ENCODE measurements at places on chromosomes 1 and 21.

DNA sequence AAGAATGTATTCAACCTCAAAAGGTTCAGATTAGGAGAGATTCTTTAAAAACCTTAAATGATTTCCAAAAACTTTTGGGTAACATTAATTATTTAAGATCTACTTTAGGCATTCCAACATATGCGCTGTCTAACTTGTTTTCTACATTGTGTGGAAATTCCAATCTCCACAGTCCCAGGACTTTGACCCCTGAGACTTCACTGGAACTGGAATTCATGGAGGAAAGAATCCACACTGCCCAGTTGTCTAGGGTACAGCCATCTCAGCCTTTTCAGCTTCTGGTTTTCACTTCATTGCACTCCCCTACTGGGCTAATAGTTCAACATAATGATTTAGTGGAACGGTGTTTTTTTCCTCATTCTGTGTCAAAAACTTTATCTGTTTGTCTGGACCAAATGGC is 161.5 kb downstream of the IER5 start:
- no peak for DNase-seq

- no peak for DNase-seq
Measured at GRCh38 chr1:228408869-228409805, 2.5 kb upstream of the TRIM11 start.

DNA sequence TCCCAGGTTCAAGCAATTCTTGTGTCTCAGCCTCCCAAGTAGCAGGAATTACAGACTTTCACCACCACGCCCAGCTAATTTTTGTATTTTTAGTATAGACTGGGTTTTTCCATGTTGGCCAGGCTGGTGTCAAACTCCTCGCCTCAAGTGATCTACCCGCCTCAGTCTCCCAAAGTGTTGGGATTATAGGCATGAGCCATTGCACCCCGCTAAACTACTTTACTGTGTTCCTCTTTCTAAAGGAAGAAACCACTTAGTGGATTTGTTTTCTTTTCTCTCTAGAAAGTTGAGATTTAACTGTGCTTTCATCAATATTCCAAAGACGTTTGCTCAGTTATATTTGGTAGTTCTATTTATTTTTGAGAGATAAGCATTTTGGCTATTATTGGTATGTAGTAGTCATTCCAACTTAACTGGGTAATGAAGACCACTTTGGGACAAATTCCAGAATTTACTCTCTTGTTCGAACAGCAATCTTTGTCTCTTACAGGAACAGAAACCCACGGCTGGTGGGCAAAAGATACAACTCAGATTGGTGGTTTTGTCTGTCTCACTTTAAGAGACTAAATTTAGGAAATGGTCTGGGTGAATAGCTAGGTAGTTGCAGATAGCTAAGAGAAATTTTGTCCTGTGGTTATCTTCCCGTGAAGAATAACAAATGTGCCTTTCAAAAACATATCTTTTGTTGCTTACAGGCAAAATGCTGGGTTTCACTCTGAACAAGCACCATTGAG is 103.5 kb upstream of the CD55 start:
- no peak for DNase-seq

- DNase-seq = no peak
Measured at GRCh38 chr1:44497422-44498170, 92.5 kb downstream of the RNF220 start.

GRCh38 chr1:48889082-48889481 is 112.4 kb upstream of the BEND5 start:
- no peak for DNase-seq

DNA sequence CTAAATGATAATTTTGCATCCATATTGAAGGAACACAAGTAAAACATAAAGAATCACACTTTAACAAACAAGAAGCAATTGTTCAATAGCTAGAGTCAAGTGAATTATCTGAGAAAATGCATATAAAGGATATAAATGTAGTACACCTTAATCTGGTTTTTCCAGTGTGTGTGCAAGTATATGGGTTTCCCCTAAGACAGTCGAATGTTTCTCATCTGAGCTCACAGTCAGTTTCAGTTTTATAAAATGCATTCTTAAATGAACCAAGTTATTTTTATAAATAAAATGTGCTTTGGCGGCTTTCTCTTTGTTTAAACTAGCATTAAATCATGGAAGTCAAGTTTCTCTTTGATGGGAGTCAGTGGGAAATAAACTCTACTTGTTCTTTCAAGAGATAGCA is 125.9 kb downstream of the PTPRC start:
- DNase-seq = no peak

DNA sequence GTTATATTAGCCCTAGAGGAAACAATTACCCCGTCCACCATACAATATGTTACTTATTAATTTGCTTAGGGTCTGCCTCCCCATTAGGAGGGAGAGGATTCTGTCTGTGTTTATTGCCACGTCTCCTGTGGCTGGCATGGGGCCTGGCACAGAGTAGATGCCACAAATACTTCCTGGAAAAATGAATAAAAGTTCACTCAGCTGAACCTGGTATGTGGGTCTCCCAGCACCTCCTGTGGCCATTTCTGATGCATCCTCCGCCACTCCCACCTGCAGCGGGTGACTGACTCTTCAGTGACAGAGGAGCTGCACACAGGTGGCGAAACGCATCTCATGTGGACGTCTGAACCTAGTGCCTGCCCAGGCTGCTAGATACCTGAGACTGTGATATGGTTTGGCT is 112.7 kb downstream of the CLIC6 start:
- no peak for DNase-seq

DNA sequence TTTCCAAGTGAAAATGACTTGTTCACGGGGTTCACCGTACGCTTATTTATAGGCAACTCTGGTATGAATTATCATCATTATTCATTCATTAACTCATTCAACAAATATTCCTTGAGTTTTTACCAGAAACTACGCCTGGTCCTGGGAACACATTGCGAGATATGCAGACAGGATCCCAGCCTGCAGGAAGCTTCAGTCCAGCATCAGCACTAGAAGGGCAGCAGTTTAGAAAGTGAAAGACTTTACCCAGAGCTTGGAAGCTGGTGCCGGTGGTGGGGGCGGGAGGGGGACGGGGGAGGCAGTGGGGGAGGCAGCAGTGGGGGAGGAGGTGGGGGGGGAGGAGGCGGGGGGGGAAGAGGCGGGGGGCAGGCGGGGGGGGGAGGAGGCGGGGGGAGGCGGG is 55.9 kb downstream of the SETD4 start:
- no peak for DNase-seq

DNA sequence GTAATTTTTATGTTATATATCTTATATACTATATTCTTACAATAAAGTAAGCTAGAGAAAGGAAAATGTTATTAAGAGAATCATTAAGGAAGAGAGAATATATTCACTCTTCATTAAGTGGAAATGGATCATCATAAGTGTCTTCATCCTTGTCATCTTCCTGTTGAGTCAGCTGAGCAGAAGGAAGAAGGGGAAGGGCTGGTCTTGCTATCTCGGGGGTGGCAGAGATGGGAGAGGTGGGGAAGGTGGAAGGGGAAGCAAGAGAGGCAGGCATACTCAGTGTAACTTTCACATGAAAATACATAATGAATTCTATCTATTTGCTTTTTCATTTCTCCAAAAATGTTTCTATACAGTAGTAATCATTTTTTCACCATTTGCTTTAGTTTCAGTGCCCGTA is 5.1 kb downstream of the DNASE2B start:
- DNase-seq = no peak

DNA sequence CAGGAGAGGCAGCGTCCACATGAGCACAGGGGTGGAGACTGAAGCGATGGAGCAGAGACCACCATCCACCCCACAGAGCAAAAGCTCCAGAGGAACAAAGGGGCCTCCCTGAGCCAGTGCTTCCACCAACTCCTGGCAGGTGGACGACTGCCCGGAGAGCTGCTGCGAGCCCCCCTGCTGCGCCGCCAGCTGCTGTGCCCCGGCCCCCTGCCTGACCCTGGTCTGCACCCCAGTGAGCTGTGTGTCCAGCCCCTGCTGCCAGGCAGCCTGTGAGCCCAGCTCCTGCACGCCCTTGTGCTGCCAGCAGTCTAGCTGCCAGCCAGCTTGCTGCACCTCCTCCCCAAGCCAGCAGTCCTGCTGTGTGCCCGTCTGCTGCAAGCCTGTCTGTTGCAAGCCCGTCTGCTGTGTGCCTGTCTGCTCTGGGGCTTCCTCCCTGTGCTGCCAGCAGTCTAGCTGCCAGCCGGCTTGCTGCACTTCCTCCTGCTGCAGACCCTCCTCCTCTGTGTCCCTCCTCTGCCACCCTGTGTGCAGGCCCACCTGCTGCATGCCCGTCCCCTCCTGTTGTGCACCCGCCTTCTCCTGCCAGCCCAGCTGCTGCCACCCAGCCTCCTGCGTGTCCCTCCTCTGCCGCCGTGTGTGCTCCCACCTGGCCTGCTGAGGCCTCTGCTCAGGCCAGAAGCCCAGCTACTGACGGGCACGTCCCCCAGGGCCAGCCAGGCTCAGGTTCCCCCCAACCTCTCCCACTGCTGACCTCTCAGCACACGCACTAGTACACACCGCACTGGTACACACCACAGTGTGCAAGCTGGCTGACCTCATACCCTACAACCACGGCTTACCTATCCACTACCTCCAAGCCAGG is 5.4 kb downstream of the KRTAP10-12 start:
- DNase-seq = no peak

- no peak for DNase-seq
Measured at GRCh38 chr1:110645821-110646735, 28.7 kb downstream of the KCNA3 start.

DNA sequence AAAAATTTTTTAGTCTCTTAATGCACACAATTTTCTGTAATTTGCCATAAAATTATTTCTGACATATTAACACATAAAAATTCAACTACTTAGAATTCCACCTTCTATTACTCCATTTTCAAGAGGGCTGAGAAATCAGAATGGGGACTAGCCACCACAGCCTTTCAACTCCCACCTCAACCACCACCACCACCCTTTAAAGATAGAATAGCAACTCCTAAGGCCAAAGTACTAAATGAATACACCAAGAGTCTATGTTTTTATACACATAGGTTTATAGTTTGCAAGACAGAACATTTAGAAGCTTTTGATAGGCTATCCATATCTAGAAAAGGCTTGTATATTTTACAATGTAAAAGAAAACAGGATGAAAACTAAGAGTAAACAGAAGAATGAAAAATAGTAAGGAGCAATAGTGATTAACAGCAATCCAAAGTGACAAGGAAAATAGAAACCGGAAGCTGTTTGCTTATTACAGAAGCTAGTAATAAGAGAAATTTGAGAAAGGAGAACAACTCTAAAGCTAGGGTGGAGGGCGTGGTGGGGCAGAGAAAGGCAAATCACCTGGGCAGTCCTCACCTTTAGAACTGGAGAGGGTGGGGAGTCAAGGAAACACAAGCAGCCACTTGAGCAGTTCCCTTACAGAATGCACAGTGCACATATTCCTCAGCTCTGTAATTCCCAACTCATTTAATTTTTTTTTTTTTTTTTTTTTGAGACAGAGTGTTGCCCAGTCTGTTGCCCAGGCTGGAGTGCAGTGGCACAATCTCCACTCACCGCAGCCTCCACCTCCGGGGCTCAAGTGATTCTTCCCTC is 27.7 kb downstream of the EPS15 start:
- DNase-seq = no peak

GRCh38 chr21:41318218-41318617 is 1.6 kb downstream of the FAM3B start:
- DNase-seq = no peak

DNA sequence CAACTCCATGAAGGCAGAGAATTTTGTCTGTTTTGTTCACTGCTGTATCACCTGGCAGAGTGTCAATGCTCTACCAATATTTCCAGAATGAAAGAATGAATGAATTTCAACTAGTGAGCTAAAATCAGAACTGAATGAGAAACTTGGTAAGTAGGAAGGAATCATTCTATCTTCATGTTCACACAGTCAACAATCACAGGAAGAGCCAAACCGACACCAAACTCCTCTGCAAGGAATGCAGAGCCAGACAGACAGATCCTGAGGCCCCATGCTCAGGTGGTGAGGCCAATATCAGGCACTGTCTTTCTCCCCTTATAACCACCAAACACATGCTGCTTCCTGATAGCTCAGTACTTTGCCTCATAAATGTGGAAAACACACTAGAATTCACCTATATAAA is 139.1 kb downstream of the SLC45A1 start:
- DNase-seq = no peak

- DNase-seq = no peak
Measured at GRCh38 chr1:16165548-16165947, 9.7 kb upstream of the EPHA2 start.

DNA sequence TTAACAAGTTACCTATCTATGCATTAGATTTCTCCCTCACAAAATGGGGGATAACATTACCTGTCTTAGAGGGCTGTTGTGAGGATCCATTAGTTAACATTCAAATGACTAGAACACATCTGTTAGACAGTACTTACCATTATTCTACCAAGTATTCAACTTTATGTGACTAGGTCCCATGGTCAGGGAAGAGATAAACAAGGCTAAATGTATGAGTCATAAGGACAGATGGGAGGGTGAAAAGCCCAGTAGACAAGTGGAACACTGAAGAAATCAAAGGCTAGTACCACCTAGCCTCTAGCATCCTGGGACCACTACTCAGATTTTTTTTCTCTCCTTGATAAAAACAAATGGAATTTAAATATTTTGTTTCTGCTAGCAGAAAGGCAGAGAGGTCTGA is 9.0 kb upstream of the VHLL start:
- DNase-seq = no peak

- no peak for DNase-seq
Measured at GRCh38 chr1:30287976-30288375, 435.4 kb downstream of the MATN1 start.

- DNase-seq = no peak
Measured at GRCh38 chr1:45925728-45926287, 122.4 kb downstream of the MAST2 start.

DNA sequence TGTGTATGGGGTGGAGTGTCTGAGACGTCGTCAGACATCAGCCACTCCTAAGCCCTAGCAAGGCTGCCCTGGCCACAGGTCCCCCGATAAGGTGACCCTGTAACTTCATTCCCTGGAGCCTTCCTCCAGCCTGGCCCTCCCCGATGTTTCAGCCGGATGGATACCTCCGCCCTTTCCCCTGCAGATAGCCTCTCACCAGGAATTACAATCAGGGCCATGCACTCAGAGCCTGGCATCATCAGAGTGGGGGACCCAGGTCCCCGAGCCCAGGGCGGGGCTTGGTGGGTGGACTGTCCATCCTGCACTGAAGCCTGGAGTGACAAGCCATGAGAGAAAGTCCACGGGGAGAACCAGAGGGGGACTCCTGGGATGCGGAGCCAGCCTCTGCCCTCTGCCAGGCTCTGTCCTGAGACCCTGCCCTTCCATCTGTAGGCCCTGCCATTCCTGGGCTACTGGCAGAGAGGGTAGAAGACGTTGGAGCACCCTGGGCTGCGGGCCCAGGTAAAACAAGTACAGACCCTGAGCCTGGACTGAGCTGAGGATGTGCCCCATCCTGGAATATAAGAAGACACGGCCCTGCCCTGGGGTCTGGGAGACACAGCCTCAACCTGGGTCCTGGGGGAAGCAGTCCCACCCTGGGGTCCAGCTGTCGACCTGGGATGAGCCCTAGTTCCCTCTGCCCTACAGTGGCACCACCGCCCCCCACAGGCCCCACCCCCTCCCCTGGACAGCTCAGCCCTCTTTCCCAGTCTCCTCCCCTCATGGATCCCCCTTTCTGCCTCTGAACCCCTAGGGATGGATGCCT is 16.8 kb upstream of the ARF1 start:
- no peak for DNase-seq

- no peak for DNase-seq
Measured at GRCh38 chr1:195951313-195951712, 656.9 kb downstream of the KCNT2 start.

GRCh38 chr1:194042736-194043135 is 856.3 kb upstream of the B3GALT2 start:
- DNase-seq = no peak

GRCh38 chr1:235749755-235750300 is 100.2 kb upstream of the GNG4 start:
- DNase-seq = no peak
